ENCODE measurements at places on chromosomes 12 and 14.

DNA sequence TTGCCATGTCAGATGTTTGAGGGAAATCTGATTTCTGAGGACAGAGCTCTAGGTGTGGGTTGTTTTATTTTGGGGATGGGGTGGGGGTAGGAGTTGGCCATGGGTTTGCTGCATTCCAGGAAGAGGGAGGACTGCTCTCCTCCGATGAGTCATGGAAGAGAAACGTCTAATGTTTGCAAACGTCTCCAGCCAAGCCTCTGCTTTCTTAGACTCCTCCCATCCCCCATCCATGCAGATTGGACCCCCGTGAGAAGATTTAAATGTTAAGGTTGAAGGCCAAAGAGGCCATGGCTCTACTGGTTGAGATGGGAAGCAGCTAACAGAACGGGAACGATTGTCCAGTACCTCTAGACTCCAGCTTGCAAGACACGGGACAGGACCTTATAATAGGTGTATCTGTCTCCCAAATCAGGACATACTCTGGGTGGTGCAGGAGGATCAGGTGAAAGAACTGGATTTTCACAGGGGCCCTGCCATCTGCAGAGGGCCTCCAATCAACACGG is 11.4 kb upstream of the ATP2A2 start:
- DNase-seq: no peak

GRCh38 chr14:75442642-75443041 is 14.8 kb downstream of the JDP2 start:
- no peak for DNase-seq

GRCh38 chr14:75040507-75040906 is 10.8 kb downstream of the MLH3 start:
- DNase-seq: no peak

GRCh38 chr14:37508503-37508902 is 86.5 kb downstream of the FOXA1 start:
- no peak for DNase-seq
